ENCODE measurements at places on chromosomes 12 and 14.
A peak's percentile ranks its signal among the peaks of the same experiment; 100 is the strongest.

GRCh38 chr14:101849125-101849524 is 87.6 kb downstream of the PPP2R5C start:
- no peak for DNase-seq

- no peak for DNase-seq
Observed at GRCh38 chr12:99647453-99647852, at the start of gene GARIN6. Gene GARIN6, plus strand, starts transcription at chr12:99647753. Its CDS starts 422 bp downstream, at chr12:99648175.

- no peak for DNase-seq
Observed at GRCh38 chr12:28698553-28698952, 450.5 kb upstream of the FAR2 start.

DNA sequence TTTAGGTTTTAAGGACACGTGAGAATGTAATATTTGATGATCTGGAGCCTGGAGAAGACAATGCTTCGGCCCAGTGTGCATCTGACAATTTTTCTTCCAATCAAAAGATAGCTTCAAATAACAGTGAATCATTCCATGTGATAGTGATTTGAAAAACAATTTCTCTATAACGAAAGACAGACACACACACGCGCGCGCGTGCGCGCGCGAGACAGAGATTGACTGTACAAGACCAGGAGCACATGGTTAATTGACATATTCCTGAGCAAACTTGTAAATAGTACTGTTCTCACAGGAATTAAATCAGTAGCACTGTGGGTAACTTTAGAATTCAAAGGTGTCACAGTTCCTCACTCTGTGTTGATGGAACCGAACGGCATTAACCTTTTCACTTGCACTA is 287.5 kb upstream of the LMO3 start:
- DNase-seq, result no peak

DNA sequence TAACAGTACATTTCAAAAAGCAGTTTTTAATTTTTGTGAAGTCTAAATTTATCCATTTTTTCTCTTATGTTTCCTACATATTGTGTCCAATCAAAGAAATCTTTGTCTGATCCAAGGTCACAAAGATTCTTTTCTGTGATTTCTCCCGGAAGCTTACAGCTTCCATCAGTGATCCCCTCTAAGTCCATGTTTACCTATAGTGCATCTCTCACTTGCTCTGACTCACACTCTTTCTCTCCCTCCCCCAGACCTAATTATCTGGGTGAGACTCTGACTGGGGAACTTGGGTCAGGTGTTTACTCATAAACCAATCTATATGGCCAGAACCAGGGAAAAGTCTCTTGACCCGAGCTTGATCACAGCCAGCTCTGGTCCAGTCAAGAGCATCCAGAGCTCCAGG is 224.4 kb downstream of the SPTSSA start:
- DNase-seq, result no peak

DNA sequence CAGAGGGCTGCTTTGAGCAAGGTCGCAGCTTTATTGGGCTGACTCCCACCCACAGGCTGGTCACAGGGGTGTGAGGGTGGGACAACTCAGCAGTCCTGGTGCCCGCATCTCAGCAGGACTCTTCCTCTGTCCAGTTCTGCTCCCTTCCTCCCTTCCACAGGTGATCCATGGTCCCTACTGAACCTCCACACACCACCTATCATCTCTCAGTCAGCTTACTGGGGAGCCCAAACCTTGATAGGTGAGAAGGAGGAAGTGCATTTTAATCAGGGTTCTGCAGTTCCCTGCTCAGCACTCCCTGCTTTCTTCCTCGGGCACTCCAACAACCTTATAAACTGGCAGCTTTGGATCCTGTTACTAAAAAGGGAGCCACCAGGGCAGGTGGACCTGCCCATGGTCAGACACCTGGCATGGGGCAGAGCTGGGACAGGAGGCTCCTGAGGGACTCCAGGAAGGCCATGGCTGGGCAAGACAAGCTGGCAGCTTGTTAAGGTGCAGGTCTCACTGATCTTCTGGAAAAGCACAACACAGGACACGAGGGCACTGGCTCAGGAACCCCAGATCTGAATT is 664.6 kb downstream of the BCL11B start:
- no peak for DNase-seq

GRCh38 chr12:3034067-3034750 is 43.0 kb upstream of the TSPAN9 start:
- DNase-seq, result peak; percentile 30

DNA sequence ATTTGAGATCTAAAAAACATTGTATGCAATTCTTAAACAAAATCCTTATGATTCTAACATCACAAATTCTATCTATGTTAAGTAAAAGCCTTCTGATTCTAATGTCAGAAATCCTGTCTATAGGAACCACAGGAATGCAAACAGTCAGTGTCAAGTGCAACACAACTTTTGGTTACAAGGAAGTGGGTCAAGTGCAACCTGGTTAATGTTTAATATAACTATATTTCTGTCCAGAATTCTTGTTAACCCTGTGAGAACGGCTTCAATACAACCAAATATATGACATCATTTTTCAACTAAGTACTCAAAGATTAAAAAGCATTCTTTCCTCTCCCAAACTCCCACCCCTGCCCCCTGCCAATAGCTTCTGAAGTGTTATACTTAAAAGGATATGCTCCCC is 107.9 kb upstream of the PLEKHA5 start:
- DNase-seq, result no peak

DNA sequence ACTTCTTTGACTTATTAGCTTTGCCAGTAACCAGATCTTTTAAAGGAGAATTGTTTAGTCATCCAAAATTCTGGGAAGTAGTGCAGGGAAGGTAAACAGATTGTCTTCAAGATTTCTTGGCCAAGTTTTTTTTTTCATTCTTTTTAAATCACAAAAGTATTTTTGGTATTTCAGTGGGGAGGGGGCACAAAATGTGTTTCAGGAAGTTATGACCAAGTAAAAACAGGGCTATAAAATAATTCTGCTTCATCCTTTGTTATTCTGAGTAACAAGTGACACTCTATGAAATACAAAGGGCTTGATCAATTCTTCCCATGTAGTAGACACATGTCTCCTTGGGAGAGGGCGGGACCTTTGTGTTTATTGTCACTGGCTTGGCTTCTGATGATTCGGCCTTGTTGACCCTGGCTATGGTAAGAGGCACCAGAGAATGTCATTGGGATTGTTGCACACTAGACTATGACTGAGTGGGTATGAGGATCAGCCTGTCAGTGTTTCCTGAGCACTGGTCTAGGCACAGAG is 55.4 kb downstream of the SUSD6 start:
- no peak for DNase-seq

- no peak for DNase-seq
Observed at GRCh38 chr12:115222220-115222619, 538.2 kb upstream of the TBX3 start.

DNA sequence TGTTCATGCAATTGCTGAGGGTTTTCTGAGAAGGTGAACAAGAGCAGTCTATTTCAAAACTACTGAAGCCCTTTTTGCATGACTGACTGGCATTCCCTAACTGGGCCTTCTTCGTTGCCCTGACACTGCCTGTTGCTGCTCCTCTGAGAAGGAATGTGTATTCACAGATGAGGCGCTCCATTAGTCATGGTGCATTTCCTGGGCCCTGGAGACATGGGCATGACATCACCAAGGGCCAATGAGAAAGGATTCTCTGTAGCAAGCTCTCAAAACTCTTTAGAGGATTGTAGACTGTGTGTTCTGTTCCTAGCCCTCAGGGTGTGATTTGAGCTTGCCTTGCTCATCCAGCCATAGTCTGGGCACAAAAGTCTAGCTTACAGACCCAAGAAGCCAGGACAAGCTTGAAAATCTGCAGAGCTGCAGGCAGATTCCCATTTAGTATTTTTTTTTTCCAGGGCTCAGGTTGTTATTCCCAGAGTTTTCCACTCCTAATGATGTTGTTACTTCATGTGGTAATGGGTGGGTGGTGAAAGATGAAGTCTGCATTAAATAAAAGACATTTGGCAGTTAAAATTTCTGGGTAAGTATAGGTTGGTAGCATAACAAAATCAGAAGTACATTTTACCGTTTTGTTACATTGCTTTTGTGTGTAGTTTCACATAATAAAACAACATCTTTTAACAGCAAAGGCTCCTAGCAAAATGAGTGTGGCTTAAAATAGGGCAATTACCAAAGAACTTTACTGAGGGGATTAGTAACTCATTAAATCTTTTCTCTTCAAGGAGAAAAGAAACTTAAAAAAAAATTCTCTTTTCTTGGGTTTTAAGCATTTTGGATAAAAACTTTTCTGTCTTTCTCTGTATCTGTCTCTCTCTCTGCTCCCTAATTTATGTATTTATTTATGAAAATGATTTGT is 318.4 kb downstream of the RAD51B start:
- DNase-seq, result peak; percentile 67

DNA sequence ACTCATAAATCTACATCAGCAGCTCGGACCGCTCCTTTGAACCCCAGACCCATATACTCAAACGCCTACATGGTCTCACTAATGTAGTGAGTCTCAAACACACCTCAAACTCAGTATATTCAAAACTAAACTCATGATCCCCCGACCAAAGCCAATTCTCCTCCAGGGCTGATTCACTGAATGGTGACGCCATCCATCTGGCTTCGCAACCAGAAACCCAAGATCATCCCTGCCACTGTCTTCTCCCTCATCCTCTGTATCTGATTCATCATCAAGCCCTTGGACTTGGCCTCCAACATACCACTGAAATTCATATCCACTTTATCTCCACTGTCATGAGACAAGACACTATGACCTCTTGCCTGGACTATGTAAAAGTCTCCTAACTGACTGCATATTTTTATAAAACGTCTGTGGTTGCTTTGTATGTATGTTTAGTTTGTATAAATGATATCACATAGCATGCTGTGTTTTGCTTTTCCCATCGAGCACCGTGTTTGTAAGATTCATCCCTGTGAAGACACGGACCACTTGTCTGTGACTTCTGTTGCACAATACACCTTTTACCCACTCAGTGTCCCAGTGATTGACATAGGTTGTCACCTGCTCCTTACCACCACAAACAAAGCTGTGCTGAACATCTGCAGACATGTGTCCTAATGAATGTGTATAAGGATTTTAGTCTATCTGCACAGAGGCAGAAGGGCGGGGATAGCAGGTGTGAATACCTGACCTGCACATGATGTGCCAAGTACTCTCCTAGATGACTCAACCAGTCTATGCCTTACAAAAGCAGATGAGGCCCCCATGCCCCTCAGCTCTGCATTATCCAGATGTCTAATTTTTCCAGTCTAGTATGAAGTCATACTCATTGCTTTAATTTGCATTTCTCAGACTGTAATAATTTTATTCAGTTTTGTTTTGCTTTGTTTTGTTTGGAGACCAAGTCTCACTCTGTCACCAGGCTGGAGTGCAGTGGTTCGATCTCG is 76.9 kb downstream of the VWF start:
- no peak for DNase-seq

DNA sequence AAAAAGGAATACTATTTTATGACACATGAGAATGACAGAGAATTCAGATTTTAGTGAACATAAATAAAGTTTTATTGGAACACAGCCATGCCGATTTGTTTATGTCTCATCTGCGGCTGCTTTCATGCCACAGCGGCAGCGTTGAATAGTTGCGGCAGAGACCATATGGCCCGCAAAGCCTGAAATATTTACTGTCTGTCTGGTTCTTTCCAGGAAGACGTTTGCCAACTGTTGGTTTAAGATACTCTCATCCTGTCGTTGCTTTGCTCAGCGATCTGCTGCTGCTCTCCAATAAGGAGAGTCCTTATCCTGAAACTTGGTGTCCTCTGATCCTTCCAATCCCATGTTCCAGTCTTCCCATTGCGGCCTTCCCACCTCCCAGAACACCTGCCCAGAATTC is 89.9 kb downstream of the SLC24A4 start:
- no peak for DNase-seq

GRCh38 chr12:72677139-72677538 is 405.0 kb downstream of the TRHDE start:
- no peak for DNase-seq

DNA sequence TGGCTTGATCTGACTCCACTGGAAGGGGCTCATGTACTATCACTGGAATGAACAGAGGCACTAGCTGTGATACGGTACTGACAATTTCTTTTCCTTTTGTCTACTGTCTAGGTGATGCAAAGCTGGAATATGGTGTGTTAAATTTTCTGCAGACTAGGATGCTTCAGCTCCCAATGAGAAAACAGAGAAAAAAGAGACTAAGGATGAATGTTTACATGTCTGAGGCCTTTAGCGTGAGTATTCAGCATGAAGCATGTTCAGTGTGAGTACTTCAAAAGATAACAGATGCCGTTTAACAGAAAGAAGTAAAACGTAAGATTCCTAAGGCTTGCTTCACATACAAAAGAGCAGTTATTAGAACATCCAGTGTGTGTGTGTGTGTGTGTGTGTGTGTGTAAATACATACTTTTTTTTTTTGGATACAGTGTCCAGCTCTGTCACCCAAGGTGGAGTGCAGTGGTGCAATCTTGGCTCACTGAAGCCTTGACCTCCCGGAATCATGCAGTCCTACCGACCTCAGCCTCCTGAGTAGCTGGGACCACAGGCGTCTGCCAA is 92.3 kb upstream of the FERMT2 start:
- DNase-seq, result no peak

DNA sequence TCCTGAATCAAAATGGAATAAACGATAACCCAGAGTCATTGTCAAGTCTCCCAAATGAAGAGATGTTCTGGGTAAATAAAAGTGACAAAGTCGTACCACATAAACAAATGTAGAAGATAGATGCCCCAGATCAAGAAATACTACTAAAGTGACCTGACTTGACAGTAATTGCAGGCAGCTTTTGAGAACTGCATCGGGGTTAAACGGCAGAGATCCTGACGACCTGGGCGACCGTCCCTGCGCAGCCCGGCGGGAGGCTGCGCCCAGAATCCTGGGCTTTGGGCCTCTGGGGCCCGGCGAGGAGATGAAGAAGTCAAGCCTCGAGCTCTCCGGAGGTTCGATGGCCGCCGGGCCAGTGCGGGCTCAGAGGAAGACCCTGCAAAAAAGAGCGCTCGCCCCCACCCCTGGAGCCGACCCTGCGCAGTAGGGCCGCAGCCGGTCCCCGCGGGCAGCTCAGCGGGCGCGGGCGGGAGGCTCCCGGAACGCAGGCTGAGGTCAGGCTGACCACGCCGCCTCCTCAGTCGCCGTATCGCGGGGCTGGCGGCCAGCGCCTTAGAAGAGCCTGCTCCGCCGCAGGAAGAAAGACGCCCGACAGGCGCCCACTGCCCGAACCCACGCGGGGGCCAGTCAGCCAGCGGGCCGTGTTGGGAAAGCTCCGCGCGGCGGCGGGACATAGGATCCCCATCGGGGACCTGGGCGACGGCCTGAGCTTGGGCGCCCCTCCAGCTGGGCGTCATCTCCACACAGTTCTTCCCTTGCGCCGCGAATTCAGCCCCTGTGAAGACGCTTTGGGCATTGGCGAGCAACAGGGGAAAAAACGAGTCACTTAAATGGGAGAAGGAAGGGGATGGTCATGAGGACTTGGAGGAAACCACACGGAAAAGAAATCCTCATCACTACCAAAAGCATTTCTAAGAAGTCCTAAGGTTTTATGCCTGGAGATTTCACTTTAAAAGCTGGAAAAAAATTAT is 16.0 kb downstream of the NKX2-1 start:
- DNase-seq, result no peak

DNA sequence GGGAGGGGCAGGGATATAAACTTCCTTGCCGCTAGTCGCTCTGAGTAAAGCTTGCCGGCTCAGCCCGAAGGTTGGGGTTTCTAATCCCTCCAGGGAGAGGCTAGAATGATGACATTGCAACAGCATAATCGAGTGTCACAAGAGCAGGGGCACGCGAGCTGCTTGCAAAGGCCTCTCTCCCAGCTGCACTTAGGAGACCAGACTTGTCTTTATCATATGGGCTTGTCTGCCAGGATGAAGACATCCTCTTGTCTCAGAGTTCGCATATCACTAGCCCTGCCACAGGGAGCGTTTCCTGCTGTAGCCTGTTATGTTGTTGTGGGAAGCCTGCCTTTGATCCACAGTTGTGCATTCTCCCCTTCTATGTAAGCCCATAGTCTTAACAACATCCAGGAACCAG is 180.0 kb downstream of the ESR2 start:
- DNase-seq, result no peak

GRCh38 chr12:107844312-107844921 is 69.9 kb downstream of the ASCL4 start:
- DNase-seq, result no peak
